ENCODE measurements at places on chromosomes 3 and 15. TPM values are rescaled to one million over a fixed set of nuclear protein-coding genes. Genes with fewer than 3 reads are reported as not detected.
A peak's percentile ranks its signal among the peaks of the same experiment; 100 is the strongest.

Gene FEZF2
- not detected for polyA plus RNA-seq

Gene NRROS
- 3.2 TPM for polyA plus RNA-seq

- H3K4me1 ChIP-seq = peaks cover 8% of the 10 kb centered on the region
- no peak for DNase-seq
- no peak overlapping the region for H3K27ac ChIP-seq
- no peak overlapping the region for H3K4me3 ChIP-seq
- no peaks in the 10 kb centered on the region for H3K27me3 ChIP-seq
- no peaks in the 10 kb centered on the region for H3K36me3 ChIP-seq
Measured at GRCh38 chr15:59434481-59434880, 3.5 kb upstream of the FAM81A start.

- H3K36me3 ChIP-seq = no peaks in the 10 kb centered on the region
- peaks cover 6% of the 10 kb centered on the region for H3K4me1 ChIP-seq
- no peak overlapping the region for H3K27ac ChIP-seq
- H3K27me3 ChIP-seq = no peaks in the 10 kb centered on the region
- H3K4me3 ChIP-seq = peak overlapping the region; percentile 10
Measured at GRCh38 chr3:112357930-112358780, 25.2 kb downstream of the CD200 start.

- no peak for DNase-seq
- H3K27ac ChIP-seq = no peak overlapping the region
- no peak overlapping the region for H3K4me3 ChIP-seq
- no peaks in the 10 kb centered on the region for H3K36me3 ChIP-seq
- no peaks in the 10 kb centered on the region for H3K4me1 ChIP-seq
Measured at GRCh38 chr3:118435851-118436350, 598.7 kb downstream of the IGSF11 start.
